ENCODE measurements at places on chromosomes 12 and 14.

DNA sequence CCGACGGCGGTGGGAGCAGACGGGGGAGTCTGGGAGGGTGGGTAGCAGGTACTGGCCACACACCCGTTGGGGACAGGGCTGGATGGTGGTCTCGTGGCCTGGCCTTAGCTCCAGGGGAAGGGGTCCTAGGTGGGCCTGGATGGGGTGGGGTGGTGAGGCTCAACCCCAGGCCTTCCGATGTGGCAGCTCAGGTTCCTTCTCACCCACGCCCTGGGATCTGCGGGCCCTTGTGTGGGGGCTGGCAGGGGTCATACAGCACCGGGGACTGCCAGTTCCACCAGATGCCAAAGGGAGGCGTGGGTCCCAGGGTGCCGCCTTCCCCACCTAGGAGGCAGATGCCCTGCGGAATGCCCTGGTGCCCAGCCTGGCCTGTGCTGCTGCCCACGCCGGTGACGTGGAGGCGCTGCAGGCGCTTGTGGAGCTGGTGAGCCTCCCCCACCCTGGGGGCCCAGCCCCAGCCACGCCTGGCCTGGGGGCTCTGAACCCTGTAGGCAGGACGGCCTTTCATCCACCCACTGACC, 21.0 kb downstream of the ASPG start:
- no peak for DNase-seq

DNA sequence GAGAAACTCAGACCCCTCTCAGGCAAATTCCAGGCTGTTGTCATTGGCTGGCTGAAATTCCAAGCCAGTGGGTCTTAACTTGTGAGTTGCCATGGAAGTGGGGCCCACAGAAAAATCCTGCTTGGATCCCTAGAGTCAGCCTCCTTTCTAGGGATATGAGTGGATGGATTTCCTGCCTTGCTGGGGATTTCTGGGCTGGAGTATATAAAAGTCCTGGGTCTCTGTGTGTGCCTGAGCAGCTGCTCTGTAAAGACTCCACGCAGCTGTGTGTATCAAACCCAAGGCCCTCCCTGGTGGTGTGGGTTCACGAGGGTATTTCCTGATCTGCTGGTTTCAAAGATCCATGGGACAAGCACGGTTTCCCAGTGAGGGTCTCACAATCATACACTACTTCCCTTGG, 1077.1 kb downstream of the SLC16A7 start:
- no peak for DNase-seq

DNA sequence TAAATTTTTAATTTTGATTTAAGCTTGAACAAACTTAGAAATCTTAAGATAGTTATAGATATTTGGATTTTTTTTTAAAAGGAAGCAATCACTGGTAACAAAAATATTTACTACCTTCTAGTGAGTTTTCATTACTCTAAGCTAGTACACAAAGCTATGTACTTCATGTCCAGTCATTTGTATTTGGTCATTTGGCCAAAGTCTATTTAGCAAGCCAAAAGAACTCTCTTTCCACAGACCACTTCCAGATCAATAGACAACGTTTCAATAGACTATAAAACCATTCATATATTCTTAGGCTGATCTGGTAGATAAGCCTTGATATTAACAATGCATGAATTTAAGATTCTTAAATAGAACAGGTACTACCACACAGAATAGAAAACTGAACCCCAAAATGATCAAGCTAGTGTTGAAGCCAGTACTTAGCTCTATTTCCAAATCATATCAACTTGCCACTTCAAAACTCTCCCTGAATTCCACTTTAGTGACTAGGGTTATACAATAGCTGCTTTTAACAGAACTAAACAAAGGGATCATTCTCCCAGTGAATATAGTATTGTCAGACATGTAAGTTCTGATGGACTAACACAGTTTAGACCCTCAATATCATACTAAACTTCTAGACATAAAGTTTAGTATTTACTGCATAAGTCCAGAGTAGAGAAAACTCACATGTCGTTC, 21.7 kb downstream of the CAPRIN2 start:
- DNase-seq: no peak

- no peak for DNase-seq
Measured at GRCh38 chr14:39469094-39469710, 37.0 kb upstream of the FBXO33 start.

GRCh38 chr14:21171128-21171527, 15.3 kb upstream of the OR5AU1 start:
- no peak for DNase-seq

GRCh38 chr14:20499881-20500280, 5.5 kb upstream of the RNASE10 start:
- DNase-seq: no peak

DNA sequence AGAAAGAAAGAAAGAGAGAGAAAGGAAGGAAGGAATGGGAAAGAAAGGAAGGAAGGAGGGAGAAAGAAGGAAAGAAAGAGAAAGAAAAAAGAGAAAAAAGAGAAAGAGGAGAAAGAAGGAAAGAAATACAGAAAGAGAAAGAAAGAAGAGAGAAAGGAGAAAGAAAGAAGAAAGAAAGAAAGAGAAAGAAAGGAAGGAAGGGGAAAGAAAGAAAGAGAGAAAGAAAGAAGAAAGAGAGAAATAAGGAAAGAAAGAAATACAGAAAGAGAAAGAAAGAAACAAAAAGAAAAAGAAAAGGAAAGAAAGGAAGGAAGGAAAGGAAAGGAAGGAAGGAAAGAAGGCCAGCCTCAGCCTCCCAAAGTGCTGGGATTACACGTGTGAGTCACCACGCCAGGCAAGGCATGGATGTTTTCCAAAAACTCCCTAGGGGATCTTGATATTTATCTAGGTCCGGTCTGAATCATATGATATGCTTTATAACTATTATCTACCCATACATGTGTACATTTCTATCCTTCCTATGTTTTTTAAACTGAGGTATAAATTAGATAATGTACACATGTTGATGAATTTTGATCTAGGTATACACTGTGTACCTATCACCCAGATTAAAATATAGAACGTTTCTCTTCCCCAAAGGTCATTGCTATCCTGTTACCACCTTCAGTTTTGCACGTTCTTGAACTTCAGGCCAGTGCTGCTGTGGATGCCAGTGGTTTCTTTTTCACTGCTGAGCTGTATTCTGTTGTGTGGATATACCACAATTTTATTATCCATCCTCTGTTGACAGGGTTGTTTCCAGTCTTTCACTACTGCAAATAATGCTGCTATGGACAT, 177.9 kb downstream of the RBM19 start:
- no peak for DNase-seq

DNA sequence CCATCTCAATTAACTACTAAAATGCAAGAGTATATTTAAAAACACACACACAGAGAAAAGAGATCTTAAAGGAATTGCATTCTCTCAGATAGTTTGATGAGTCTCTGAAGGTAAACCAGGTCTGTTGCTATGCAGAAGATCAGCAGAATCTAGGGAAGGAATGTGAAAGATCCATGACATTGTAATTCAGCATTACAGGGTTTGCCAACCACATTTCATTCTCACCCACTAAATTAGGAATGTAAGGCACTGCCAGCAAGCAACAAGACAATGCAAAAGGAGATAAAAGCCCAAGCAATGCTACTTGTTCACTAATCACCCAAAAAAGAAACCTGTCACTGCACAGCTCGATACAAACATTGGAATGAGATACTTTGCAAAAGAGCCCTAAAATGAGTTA, 106.3 kb downstream of the LRIG3 start:
- no peak for DNase-seq
